ENCODE measurements at places on chromosomes 7 and 10.

- no peak for DNase-seq
These were observed 545.7 kb downstream of the LRMDA start for GRCh38 chr10:75977139-75977538.

DNA sequence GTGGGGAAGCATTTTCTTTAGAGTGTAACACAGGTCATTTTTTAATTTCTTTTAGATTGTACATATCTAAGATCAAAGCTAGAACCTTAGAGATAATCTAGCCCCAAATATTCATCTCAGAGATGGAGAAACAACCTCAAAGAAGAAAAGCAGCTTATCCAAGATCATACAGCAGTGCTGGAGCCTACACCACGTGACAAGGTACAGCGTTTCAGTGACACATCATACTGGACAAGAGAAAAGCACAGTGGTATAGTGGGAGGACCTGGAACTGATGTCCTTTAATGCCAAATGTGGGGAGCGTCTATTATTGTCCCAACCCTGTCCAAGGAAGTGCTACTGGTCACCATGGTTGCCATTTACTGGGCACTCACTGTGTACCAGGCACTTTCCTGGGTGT, 445.8 kb downstream of the RPS24 start:
- DNase-seq, result no peak

- DNase-seq, result no peak
These were observed 1.3 kb downstream of the GALNT17 start for GRCh38 chr7:71133232-71133622.

GRCh38 chr10:92076722-92077121, 153.2 kb downstream of the BTAF1 start:
- DNase-seq, result no peak

GRCh38 chr7:154172236-154172635, 120.0 kb downstream of the DPP6 start:
- no peak for DNase-seq

DNA sequence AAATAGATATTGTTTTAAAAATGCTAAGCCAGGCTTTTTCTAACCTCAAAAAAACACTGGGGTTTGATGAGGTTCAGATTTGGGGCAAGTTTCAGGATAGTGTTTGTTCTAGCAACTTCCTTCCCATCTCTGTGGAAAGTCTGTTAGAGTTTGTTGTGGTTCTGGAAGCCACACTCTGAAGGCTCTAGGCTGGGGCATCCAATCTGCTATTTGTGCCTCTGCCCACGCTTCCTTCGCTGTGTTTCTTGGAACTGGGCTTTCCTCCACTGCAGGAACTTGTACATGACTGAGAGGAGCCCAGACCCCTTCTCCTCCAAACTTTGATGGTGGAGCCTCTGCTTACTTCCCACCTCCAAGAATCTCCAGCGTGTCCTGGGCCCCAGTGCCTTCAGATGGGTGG, 108.5 kb upstream of the SLC25A13 start:
- DNase-seq, result no peak

GRCh38 chr7:112296432-112296831, 89.9 kb downstream of the ZNF277 start:
- DNase-seq, result no peak

- DNase-seq, result no peak
These were observed 66.7 kb upstream of the GPR26 start for GRCh38 chr10:123599366-123599849.

GRCh38 chr7:604001-604883, 84.6 kb upstream of the PDGFA start:
- peak; percentile 35 for DNase-seq

- no peak for DNase-seq
These were observed 44.9 kb upstream of the SVOPL start for GRCh38 chr7:138746073-138746472.

DNA sequence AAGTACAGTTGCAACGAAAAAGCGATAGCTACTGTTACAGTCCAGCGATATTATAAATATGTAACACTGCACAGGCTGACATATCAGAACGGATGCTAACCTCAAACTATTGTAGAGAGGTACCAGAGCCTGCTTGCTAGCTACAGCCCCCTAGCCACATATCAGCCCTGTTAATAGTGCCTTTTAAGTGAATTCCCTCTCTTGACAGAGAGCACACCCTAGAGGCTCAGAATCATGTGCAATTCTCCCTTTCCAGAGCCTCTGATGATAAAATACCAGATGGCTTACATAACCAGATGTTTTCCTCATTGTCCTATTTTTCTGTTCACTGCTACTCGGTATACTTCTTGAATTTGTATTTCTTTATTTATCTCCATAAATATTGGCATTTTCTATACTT, 960.7 kb upstream of the CELF2 start:
- DNase-seq, result no peak
